ENCODE measurements at places on chromosomes 7 and 10.

DNA sequence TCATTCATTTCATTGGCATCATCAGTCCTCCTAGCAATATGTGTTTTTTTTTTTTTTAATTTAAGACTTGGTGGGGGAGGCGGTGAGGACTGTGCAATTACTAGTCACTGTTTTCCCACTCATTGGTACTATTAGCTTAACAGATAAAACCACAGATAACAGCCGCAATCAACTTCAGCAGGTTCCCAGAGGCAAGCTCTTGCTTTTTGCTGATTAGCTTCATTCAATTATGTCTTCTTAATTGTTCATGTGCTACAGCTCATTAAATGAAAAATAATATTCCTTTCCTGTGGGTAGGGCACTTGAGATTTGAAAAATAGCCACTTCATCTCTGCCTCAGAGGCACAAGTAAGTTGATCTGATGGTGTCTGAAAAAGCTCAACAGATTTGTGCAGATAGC, 215.5 kb downstream of the PCDH15 start:
- DNase-seq = no peak

DNA sequence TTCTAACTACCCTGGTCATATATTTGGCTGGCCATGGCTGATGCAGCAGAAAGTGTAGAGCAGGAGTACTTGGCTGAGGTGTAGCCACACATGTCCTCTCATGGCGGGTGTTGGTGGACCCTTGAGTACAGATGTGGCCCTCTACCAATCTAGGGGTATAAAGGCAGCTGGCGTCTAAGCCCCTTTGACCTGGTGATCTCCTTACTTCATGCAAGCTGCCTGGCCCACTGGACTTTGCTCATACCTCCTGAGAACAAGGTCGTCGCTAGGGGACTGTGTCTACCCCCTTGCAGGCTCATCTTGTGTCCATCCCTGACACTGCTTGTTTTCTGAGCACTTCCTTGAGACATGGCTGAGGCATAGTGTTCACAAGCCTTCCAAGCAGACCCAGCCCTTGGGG, 287.8 kb downstream of the RPS24 start:
- DNase-seq = no peak

GRCh38 chr7:71482284-71482683, 350.3 kb downstream of the GALNT17 start:
- no peak for DNase-seq

DNA sequence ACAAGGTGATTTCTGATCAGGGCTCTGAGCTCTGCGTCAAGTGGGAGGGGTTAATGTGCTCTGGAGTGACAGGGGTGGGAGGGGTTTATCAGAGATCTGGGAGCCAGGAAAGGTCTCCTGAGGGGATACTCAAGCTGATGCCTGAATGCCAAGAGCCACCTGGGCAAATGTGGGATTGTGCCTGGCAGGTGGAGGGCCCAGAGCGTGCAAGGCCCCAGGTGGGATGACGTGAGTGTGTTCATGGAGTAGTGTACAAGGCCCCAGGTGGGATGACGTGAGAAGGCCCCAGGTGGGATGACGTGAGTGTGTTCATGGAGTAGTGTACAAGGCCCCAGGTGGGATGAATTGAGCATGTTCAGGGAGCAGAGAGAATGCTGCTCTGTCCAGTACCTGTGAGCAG, 610.3 kb downstream of the PTPRN2 start:
- no peak for DNase-seq
